Muscle of back (tissue), 13 donors: ENCODE measurements at places on chromosomes 3 and 15.
A peak's percentile ranks its signal among the peaks of the same experiment; 100 is the strongest.

GRCh38 chr15:80265021-80265420 is 13.0 kb upstream of the CTXND1 start:
- DNase-seq = no peak

- no peak for DNase-seq
These were observed 248.9 kb downstream of the ZMAT3 start for GRCh38 chr3:178822722-178823121.

- no peak for DNase-seq
These were observed 356.6 kb upstream of the UBE2E2 start for GRCh38 chr3:22846566-22846965.

DNA sequence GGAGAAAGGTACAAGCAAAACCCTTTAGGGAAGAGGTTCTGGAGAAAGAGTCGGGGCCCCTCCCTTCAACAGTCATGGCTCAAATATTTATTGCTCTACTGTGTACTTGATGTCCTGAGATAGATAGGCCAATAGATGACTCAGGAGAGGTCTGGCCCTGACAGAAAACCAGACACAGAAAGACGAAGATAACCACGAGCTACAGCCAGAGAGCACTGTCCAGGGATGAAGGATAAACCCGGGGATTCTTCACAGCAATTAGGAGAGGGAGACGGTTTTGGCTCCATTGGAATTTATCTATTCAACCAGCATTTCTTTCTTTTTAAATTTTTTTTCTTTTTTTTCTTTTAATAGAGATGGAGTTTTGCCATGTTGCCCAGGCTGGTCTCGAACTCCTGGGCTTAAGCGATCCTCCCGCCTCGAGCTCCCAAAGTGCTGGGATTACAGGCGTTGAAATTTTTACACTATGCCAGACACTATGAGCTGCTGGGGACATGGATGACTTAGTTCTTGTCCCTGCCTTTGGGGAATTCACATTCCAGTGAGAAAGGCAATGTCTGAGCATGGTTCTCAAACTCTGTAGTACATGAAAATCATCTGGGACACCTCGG is 4.6 kb upstream of the CIDEC start:
- DNase-seq = no peak

DNA sequence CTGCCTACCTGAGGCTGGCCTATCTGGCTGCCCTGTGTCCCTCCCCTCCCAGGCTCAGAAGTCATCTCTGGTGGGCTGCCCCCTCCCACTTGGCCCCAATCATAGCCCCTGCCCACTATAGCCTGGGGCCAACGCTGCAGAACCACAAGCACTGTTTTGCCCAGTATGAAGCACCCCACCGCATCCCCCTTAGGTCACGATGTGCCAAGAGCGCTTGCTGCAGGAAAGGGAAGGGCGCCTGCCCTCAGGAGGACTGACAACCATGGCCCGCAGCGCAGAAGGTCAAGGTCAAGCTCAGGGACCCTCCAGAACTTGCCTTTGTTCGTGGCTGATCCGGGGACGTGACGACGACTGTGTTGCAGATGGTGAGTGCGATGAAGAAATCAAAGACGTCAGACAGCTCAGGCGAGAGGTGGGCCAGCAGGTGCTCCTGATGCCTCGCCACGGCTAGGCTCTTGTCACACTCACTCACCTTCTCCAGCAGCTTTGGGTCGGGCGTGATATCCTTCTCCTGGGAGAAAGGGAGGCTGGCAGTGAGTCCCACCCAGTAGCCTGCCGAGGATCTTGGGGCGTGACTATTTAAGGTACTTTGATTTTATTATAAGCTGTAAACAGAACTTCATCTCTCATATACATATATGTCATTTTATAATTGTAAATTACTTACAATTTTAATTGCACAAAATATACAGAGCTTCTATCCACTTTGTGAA is 146.6 kb downstream of the ATP10A start:
- no peak for DNase-seq

DNA sequence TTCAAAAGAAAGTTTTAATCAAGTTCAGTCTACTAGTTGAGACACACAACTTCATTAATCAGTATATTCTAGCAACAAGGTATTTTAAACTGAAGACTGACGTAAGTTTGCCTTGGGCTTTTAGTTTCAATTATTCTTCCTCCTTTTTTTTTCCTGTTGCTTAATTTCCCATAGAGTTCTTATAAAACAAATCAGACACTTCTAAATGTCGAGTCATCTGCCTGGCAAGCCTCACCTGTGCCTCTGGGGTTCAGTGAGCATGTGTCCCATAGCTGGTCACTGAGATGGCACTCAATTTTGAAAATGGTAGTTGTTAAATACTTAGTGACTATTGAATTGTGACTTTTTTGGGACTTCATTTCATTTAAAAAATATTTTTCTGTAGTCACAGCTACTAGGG is 27.4 kb downstream of the NKIRAS1 start:
- no peak for DNase-seq

- no peak for DNase-seq
These were observed 66.0 kb downstream of the MYO1E start for GRCh38 chr15:59306520-59307164.

GRCh38 chr15:49096090-49096750 is 50.0 kb upstream of the SECISBP2L start:
- DNase-seq = no peak

DNA sequence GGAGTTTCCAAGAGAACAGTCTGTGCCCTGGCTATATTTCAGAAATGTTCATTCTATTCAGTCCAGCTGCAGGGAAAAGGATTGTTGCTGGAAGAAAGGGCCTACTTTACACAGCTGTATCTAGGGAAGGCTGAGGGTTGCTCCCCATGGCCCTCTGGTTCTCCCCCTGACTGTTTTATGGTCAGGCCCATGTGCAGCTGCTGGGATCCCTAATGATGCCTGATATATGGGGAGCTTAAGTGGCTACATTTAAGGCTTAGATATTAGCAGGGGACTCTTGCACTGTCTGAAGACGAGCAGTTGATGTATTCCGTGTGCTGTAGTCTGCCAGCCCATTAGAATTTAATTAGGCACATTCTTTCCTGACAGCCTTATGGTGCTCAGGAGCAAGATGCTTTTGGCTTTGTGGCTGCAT is 72.0 kb downstream of the FAM43A start:
- peak; percentile 85 for DNase-seq

- peak; percentile 67 for DNase-seq
These were observed 13.7 kb downstream of the FGF7 start for GRCh38 chr15:49436751-49437150.

GRCh38 chr3:137998121-137999042 is 11.6 kb upstream of the CLDN18 start:
- no peak for DNase-seq

GRCh38 chr3:117442566-117442965 is 733.0 kb downstream of the TUSC7 start:
- no peak for DNase-seq

DNA sequence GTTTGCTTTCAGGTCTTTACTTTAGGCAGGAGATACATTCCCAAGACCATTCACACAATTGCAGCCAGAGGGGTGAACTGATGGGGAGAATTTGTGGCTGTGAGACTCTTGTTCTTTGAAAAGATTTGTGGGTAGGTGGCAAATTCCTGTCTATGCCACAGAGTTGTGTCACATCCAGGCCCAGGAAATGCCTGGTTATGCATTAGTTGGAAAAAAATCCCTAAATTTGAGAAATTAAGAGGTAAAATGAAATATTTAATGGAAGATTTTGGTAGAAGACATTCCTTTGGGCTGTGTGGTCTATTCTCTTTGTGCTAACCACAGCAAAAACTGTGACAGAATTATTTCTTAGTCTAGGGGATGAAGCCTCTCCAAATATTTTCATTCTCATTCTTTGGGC is 28.8 kb downstream of the SAMMSON start:
- DNase-seq = no peak

GRCh38 chr15:73952171-73952912 is 26.1 kb downstream of the LOXL1 start:
- no peak for DNase-seq

DNA sequence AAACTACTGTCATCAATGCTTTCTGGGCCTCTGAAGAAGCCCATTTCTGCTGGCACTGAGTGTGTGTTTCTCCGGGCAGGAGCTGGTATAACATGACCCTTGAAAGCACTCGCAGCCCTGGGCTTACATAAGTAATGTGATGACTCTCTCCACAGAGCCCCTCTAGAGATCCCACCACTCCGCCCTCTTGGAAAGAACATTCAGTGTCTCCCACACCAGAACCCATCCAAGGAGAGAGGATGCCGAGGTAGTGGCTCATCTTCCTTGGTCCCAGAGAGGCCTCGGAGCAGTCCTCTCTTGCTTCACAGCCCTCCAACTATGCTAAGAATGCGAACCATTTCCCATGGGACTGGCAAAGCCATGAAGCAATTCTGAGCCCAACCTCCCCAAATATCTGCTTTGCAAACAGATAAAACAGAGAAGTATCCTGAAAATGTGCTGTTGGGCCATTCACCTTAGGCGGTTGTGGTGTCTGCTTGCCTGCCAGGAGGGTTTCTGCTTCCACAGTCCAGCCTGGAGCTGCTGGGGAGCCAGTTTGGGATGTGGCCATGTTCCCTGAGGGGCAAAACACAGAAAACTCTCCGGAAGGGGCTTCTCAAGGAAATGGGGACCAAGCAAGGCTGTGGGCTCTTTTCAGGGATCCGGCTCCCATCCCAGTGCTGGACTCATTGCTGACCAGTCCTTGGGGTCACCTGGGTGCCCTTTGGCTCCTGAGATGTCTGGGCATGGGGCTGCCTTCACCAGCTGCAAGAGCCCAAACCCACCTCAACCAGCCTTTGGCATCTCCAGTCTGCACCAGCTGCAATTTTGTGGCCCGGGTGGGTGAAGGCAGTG is 47.3 kb downstream of the AMOTL2 start:
- DNase-seq = no peak

DNA sequence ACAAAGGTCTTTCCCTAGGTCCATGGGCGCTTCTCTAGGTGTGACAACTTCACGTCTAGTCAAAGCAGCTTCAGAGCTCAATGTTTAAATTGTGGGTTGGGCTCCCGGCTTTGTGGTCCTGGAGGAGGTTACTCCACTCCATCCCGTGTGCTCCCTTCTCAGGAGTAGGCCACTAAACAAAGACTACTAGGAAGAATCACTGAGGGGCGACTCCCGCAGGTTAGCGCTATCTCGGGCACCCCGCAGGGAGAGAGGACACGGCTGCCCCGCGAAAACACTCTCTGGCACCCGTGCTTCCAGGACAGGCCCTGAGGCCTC is 500 bp downstream of the PARP6 start:
- no peak for DNase-seq

- no peak for DNase-seq
These were observed 183.2 kb downstream of the OXSM start for GRCh38 chr3:25973122-25973521.

DNA sequence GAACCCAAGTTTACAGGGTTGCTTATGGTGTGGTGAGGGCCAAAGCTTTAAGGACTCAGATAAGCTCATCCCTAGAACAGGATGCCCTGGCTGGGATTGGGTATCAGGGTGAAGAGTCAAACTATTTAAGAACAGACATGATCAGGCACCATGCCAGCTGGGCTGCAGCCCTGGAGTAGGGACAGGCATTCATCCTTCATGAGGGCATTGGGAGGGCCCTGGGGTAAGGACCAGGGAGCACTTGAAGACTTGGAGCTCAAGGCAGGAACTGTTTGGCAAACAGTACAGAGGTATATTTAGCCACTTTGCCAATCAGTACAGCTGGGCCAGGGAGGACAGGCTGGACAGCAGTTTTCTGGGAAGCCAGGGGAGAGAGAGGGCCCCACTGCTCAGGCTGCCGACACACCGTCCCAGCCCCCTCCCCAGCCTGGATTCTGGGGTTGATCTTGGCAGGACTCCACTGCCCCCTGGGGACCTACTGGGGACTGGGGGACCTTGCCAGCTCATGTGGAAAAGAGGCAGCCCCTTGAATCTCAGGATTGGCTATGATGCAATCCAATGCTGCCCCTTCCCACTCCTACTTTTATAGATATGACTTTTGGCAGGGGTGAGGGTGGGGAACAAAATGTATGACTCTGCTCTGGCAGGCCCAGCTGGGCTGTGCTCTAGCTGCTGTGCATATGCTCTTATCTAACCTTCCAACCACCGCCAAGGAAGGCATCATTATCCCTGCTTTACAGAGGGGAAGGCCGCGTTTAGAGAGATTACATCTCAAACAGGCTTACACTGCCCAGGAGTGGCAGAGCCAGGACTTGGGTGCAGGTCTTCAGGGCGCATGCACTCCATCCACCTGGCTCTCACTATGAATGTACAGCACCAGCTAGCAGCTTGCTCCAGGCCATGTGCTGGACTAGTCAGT is 2.3 kb downstream of the PLA2G4E start:
- DNase-seq = peak; percentile 32

DNA sequence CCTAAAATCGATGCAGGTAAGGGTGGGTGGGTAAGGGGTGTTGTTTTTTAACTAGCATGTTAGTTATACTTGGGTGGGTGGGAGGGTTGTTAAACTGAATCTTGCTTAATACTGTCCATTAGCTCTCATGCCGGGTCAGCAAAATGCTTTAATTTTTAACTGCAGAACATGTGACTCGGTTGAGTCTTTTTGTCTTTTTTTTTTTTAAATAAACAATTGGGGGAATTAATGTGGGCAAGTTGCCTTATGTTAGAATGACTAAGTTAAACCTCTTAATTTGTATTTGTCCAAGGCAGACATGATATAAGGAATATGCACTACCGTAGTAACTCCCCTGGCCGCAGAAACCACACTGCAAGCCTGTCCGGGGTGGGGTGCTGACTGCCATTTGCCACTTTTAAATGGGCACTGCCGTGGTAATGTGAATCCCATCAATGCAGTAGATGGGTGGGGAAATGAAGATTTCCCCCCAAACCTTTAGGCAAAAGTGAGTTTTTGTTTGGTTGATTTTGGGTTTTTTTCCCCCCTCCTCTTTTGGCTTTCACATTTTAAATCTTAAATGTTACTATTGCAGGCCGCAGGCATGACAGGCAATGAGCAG is 54.3 kb upstream of the CCR4 start:
- DNase-seq = no peak

GRCh38 chr3:192642651-192643050 is 84.7 kb downstream of the FGF12 start:
- DNase-seq = no peak

- DNase-seq = peak; percentile 26
These were observed 4.4 kb downstream of the CERS3 start for GRCh38 chr15:100524326-100524725.

GRCh38 chr3:157312376-157312745 is 124.3 kb upstream of the PTX3 start:
- no peak for DNase-seq

GRCh38 chr3:194169595-194169994 is 33.6 kb downstream of the HES1 start:
- DNase-seq = no peak

- DNase-seq = peak; percentile 34
These were observed 121.1 kb downstream of the ADAM10 start for GRCh38 chr15:58628206-58628947.

DNA sequence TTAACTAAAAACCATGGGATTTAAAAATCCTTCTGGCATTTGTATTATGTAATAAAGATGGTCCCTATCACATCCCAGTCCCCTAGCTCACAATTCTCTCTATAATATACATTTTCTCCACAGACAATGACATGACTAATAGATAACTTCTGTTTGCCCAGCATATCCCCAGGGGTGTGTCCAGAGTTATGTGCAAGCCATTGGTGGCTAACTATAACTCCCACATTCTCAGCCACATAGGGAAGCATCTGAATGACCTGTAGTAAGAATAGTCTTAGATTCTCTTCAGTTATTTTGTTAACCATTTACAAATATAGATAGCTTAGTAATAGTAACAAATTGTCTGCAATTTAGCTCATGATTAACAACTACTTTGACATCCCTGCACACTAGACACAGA is 52.2 kb upstream of the RBSN start:
- DNase-seq = no peak

- no peak for DNase-seq
These were observed 19.3 kb downstream of the ARF4 start for GRCh38 chr3:57577801-57578200.
